Stimulated activated CD8-positive, alpha-beta memory T cell treated with anti-CD3 and anti-CD28 coated beads, Interleukin-2, amount 100 ng/mL, for 48 hours (primary cell): ENCODE measurements at places on chromosomes 2 and 18.

- no peak for DNase-seq
Observed at GRCh38 chr2:64699712-64700111, 46.0 kb upstream of the SERTAD2 start.

GRCh38 chr2:72828840-72829507 lies 3.1 kb upstream of the EXOC6B start:
- no peak for DNase-seq

GRCh38 chr2:32135409-32135808 lies 30.3 kb upstream of the SLC30A6 start:
- DNase-seq: no peak

DNA sequence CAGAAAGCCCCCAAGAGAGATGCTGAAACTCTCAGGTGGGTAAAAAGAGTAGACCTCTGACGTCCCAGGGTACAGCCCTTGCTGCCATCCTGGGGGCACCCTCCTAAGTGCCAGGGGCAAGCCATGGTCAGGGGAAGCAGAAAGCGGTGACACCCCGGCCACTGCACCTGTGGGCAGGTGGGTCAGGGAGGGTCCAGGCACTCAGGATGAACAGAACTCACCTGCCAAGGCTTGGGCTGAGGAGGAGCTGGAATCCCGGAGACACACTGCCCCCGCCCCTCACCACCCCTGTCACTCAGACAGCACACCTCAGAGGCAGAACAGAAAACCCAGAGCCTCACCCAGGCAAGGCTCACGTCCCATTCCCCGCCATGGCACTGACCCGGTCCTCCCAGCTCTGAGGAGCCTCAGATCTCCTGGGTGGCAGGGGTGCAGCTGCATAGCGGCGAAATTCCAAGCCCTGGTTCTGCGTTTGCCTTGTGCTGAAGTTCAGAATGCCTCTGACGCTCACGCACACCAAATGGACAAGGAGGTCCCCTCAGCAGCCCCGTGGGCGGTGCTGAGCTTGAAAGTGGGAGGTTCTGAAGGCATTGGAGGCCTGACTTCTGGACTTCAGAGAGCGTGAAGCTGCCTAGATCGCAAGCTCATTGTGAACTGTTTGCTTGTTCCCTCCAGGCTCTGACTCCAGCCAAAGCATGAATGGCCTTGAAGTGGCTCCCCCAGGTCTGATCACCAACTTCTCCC lies 4.3 kb downstream of the GPR17 start:
- no peak for DNase-seq

DNA sequence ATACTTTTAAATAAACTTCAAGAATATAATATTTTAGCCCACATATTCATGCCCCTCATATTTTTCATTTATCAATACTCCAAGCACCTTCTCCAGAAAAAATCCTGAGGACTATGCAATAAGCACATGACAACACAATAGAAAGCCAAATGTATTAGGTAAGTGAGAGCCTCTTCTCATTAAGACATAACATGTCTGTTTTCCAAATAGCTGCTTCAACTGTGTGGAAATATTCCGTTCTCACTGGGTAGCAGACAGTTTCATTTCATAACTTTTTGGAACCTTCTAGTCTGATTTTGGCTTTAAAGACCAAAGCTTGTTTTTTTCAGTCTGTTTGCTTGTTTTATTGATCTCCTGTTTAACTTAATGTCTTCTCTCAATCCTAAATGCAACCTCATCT lies 137.8 kb downstream of the PIK3C3 start:
- DNase-seq: no peak

GRCh38 chr2:219522111-219523030 lies 8.1 kb downstream of the ASIC4 start:
- no peak for DNase-seq
